Activated CD8-positive, alpha-beta memory T cell treated with anti-CD3 and anti-CD28 coated beads for 48 hours (primary cell): ENCODE measurements at places on chromosomes 5 and 9.

- DNase-seq, result no peak
Measured at GRCh38 chr5:121024416-121025311, 560.6 kb downstream of the PRR16 start.

DNA sequence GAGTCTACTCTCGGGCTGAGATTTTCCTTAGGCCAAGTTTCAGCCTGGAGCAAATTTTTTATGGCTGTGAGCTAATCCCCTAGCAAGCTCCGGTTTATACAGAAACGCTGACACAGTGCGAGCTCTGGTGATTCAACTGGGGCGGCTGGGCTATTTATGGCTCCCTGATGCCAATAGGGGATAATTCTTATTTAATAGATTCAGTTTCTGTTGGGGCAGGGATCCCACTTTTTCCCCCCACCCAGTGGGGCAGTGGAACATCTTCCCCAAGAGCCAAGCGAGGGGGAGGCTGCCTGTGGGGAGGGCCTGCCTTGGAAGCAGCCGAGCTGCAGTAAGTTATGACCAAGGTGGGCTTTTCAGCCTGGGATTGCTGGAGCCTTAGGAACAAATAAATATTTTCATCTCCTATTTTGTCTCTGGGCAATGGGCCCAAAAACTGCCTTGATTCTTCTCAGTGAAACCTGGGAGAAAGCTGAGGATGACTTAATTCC lies 129.1 kb downstream of the MACROH2A1 start:
- no peak for DNase-seq

DNA sequence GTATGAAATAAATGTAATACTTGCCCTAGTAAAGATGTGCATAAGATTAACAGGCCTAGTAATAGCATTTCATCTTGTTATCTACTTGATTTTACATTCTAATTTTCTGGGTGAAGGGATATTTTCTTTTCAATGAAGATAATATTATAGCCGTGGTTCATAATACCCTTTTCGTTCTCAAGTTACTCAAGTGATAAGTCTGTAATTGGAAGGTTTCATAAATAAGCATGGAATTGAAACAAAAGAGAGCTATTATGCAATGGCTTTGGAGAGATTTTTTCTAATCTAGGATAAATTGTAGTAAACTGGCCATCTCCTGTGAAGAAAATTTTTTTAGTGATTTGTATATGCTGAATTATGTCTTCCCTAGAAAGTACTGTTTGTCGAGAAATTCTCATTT lies 19.0 kb downstream of the NAA35 start:
- no peak for DNase-seq

GRCh38 chr5:6484446-6484845 lies 35.8 kb downstream of the UBE2QL1 start:
- DNase-seq, result no peak

GRCh38 chr5:139805545-139805944 lies 9.9 kb downstream of the PSD2 start:
- DNase-seq, result no peak

DNA sequence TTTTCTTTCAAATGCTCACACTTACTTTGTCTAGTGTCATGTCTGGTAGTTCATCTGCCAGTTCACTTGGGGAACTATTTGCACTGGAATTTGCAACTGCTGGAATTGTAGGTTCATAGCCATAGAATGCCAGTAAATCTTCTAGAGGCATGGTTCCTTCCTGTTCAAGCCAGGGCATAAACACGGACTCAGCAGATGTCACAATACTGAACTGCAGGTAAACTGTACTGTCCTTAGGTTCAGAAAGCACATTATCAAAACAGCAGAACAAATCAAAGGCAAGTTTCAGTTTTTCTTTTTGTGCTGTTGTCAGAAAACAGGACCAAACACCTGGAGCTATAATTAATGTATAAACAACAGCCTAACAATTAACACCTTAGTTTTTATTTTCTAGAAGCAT lies 13.1 kb downstream of the MIER3 start:
- DNase-seq, result no peak
